ENCODE measurements at places on chromosomes 12 and 14. TPM values are rescaled to one million over a fixed set of nuclear protein-coding genes. Genes with fewer than 3 reads are reported as not detected.

Gene B3GNT4
- total RNA-seq, result 1.1 TPM

Gene MGAT4C
- 3.4 TPM for total RNA-seq

Gene NTF3
- total RNA-seq, result 5.7 TPM

Gene BCL11B
- 2.9 TPM for total RNA-seq

Gene IFNG-AS1
- 0.70 TPM for total RNA-seq

Gene ACSS3
- total RNA-seq, result 38.7 TPM
